ENCODE measurements at places on chromosomes 3 and 15. TPM values are rescaled to one million over a fixed set of nuclear protein-coding genes. Genes with fewer than 3 reads are reported as not detected.

GASK1A gene
- not detected for total RNA-seq

GRCh38 chr3:123093696-123094095, 26.9 kb downstream of the PDIA5 start:
- no peak for DNase-seq
- H3K36me3 ChIP-seq, result peaks cover 32% of the 10 kb centered on the region
- H3K4me3 ChIP-seq, result no peak overlapping the region
- H3K27ac ChIP-seq, result no peak overlapping the region

DNA sequence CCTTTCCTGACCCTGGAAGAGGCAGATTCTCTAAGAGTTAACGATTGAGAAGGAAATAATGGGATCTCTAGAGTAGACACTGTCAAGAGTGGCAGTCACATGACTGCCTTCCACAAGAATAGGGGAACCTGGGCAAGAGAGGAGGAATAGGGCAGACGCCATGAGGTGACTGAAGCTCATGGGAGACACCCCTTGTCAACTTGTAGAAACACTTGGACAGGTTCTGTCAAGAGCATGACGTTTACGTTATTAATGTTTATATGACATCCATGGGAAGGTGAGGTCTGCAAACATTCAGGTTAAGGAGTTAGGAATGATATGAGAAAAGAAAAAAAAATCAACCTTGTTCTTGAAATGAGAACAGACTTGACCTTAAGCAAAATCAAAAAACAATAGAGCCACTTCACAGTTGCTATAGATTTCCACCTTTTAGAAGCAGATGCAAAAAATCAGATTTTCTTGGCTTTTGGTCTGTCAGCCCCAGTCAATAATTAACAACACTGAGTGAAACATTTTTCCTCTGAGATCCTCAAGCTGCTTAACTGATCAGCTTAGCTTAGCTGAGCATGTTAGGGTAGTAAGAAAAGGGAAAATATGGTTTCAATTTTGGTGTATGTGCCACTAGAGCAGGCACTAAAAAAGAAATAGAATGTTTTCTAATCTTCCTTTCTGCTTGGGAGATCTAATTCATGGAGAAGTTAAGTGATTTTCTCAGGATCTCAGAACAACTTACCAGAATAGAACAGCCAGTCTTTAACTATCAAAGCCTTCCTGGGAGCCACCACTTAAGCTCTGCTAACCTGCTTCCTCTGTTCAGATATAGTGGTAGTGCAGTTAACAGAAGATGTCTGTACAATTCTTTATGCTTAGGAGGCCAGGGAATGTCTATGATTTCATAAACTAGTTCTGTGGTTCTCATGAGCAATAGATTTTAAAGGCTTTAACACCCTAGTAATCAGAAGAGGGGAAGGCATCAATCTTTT, 116.9 kb downstream of the B3GALNT1 start:
- no peaks in the 10 kb centered on the region for H3K4me1 ChIP-seq
- no peak overlapping the region for H3K4me3 ChIP-seq
- no peaks in the 10 kb centered on the region for H3K27me3 ChIP-seq
- DNase-seq, result no peak

AGTR1 gene
- not detected for total RNA-seq

DNA sequence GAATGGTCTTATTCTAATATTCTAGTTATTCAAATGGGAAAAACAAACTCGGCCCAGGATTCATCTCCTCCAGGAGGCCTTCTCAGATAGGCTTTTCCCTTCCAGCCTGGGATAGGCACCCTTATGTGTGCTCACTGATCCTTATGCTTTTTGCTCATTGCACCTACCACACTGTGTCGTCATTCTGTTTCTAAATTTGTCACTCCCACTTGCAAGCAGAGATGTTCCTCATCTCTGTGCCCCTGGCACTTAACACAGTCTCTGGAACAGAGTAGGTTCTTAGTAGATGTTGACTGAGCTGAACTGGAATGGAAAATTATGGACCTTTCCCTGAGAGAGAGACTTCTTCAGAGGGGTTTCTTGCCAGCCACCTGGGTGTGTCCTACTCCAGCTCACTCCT, 18.7 kb upstream of the SPG11 start:
- H3K36me3 ChIP-seq, result peaks cover 10% of the 10 kb centered on the region
- H3K4me3 ChIP-seq, result peak overlapping the region; percentile 37
- H3K27me3 ChIP-seq, result no peaks in the 10 kb centered on the region
- no peak for DNase-seq

SCN5A gene
- 0.31 TPM for total RNA-seq

GRCh38 chr3:186457236-186457635, 86.9 kb downstream of the CRYGS start:
- DNase-seq, result no peak
- H3K4me3 ChIP-seq, result no peak overlapping the region
- no peaks in the 10 kb centered on the region for H3K4me1 ChIP-seq
- H3K27me3 ChIP-seq, result no peaks in the 10 kb centered on the region

GRK7 gene
- total RNA-seq, result not detected

SETMAR gene
- 12.6 TPM for total RNA-seq

DNA sequence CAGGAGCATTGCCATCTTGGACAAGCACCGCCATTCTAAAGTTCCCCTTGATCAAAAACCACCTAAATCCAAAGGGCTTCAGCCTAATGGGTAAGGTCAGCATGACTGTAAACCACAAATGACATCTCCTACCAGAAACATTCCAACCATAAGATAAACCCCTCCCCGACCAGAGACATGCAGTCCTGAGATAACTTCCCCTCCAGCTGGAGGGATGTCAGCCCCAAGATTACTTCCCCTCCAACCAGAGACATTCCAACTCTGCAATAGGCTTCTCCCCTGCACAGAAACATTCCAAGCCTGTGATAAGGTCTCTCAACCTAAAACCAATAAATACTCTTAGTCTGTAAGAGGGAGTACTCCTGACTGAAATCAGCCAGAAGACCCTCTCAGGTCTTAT, 62.7 kb upstream of the DNAJC19 start:
- H3K27ac ChIP-seq, result no peak overlapping the region
- no peaks in the 10 kb centered on the region for H3K4me1 ChIP-seq
- H3K27me3 ChIP-seq, result peaks cover 3% of the 10 kb centered on the region

- no peaks in the 10 kb centered on the region for H3K4me1 ChIP-seq
- no peak overlapping the region for H3K27ac ChIP-seq
- DNase-seq, result no peak
- H3K36me3 ChIP-seq, result no peaks in the 10 kb centered on the region
- H3K4me3 ChIP-seq, result no peak overlapping the region
- H3K27me3 ChIP-seq, result no peaks in the 10 kb centered on the region
Measured at GRCh38 chr3:186719945-186720739, 3.0 kb downstream of the KNG1 start.

- no peaks in the 10 kb centered on the region for H3K4me1 ChIP-seq
- H3K4me3 ChIP-seq, result no peak overlapping the region
- no peaks in the 10 kb centered on the region for H3K36me3 ChIP-seq
- no peak for DNase-seq
Measured at GRCh38 chr3:67863869-67864268, 209.5 kb upstream of the SUCLG2 start.

DNA sequence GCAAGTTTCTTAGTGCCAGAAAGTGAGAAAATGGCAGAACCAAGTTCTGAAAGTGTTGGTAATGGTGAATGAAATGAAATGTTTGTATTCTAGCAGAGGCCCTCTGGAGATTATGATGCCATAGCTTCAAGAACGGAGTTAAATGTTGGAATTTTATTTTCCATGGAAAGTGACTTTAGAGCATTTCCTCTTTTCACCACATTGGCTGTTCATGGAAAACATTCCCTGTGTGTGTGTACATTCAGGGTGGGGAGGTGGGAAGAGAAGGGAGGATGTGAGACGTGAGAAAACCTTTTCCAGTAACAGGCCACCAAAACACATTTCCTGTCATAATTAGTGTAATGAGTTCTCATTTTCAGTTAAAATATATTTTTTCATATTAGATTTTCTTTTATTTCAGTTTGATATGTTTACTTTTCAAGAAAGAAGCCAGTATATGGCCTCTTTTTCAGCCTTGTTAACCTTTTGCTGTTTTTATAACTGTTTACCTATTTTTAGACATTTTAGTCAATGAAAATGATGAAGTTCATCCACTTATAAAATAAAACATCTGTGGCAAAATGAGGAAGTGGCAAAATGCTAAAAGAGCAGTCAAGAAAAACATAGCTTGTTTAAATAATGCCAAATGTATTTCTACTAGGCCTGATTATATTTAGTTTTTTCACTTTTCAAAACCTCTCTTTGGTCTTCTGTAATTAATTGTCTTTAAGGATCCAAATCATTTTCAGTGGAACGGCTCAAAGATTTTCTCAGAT, 21.6 kb downstream of the SAMMSON start:
- H3K36me3 ChIP-seq, result no peaks in the 10 kb centered on the region
- no peaks in the 10 kb centered on the region for H3K4me1 ChIP-seq
- no peak for DNase-seq
- H3K27ac ChIP-seq, result no peak overlapping the region
- peaks cover 2% of the 10 kb centered on the region for H3K27me3 ChIP-seq
- no peak overlapping the region for H3K4me3 ChIP-seq

RASGRF1 gene
- total RNA-seq, result not detected

EPB42 gene
- not detected for total RNA-seq

DNA sequence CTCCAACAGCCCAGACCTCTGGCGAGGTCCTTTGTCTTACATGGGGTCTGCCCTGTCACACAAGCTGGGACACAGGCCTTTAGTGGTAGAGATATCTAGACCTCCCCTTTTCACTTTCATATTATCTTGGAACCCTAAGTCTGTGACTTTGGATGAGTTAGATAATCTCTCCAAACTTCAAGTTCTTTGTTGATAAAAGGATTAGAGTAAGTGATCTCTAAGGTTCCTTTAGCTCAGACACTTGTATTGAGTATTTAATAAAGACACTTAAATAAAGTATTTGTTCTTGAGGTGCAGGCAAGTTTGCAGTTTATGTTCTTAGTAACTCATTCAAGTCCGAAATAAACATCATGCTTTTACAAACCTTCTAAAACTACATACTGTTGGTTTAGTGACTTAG, 459.6 kb downstream of the SHQ1 start:
- DNase-seq, result no peak
- peaks cover 64% of the 10 kb centered on the region for H3K4me1 ChIP-seq
- no peak overlapping the region for H3K4me3 ChIP-seq
- H3K27me3 ChIP-seq, result no peaks in the 10 kb centered on the region
- H3K36me3 ChIP-seq, result peaks cover 2% of the 10 kb centered on the region
- H3K27ac ChIP-seq, result no peak overlapping the region

SH3GL3 gene
- total RNA-seq, result not detected

DNA sequence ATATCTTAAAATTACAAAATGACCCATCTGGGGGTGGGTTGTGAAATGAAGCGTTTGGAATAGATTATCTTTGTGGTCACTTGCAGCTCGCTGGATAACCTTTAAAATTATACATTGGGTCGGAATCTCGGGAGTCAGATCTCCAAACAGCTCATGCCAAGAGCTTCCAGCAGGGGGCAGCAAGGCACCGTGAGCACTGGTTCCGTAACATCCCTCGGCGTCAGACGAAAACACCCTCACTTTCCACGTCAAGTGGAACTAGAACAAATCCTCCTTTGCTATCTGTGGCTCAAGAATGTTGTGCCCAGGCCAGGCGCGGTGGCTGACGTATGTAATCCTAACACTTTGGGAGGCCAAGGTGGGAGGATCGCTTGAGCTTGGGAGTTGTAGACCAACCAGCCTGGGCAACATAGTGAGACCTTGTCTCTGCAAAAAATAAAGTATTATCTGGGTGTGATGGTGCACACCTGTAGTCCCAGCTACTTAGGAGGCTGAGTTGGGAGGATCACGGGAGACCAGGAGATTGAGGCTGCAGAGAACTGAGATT, 31.1 kb downstream of the UMPS start:
- peak; percentile 87 for DNase-seq
- peak overlapping the region; percentile 44 for H3K4me3 ChIP-seq
- H3K27me3 ChIP-seq, result no peaks in the 10 kb centered on the region
- no peak overlapping the region for H3K27ac ChIP-seq

DNA sequence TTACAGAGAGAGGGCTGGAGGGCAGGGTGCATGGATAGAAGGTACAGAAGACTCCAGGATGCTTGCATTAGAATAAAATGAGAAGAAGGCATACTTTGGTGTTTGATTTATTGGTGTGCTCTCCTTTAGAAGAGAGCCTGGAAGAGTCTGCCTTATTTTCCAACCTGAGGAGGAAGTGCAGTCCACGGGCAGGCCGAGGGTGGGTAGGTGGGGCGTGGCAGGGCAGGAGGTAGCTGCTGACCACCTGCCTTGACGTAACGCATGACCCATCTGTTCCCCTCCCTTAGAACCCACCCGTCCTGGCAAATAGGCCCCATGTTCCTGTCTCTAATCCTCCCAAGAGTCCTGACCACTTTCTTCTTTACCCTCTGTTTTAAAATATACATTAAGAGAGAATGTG, 222.3 kb upstream of the LYSMD4 start:
- no peak for DNase-seq
- H3K4me3 ChIP-seq, result no peak overlapping the region
- H3K4me1 ChIP-seq, result peaks cover 14% of the 10 kb centered on the region
- peaks cover 2% of the 10 kb centered on the region for H3K27me3 ChIP-seq
- H3K27ac ChIP-seq, result no peak overlapping the region

CPNE9 gene
- total RNA-seq, result not detected

CA12 gene
- not detected for total RNA-seq

SAMMSON gene
- total RNA-seq, result not detected

GRCh38 chr3:193333229-193333628, 45.3 kb downstream of the ATP13A5 start:
- no peaks in the 10 kb centered on the region for H3K36me3 ChIP-seq
- peaks cover 5% of the 10 kb centered on the region for H3K27me3 ChIP-seq
- no peak overlapping the region for H3K27ac ChIP-seq

GRCh38 chr3:151206201-151206600, 3.2 kb upstream of the GPR171 start:
- H3K4me1 ChIP-seq, result peaks cover 74% of the 10 kb centered on the region
- H3K27ac ChIP-seq, result peak overlapping the region; percentile 98

GPR160 gene
- 10.3 TPM for total RNA-seq

TCTA gene
- total RNA-seq, result 9.4 TPM

CILP gene
- not detected for total RNA-seq

- no peaks in the 10 kb centered on the region for H3K4me1 ChIP-seq
- no peak for DNase-seq
- no peaks in the 10 kb centered on the region for H3K36me3 ChIP-seq
- no peak overlapping the region for H3K27ac ChIP-seq
- no peak overlapping the region for H3K4me3 ChIP-seq
- no peaks in the 10 kb centered on the region for H3K27me3 ChIP-seq
Measured at GRCh38 chr3:49666592-49666991, 7.6 kb upstream of the APEH start.

FAM107A gene
- not detected for total RNA-seq

CTXN2 gene
- total RNA-seq, result not detected

DNA sequence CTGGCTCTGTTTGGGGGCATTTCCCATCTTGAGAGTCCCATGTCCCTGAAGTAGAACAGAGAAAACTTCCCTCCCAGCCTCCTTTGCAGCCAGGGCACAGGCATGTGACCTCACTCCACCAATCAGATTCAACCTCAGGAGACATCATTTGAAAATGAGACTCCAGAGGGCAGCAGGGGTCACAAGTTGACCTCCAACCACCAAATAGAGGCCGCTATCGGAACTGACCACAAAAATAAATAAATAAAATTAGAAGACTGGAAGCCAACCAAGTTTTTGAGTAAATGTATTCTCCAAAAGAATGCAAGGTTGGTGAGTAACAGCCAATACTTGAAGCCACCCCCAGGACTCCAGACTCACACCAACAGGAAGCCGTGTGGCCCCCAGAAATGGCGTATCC, 106.5 kb downstream of the CHSY1 start:
- H3K27ac ChIP-seq, result no peak overlapping the region
- H3K4me1 ChIP-seq, result no peaks in the 10 kb centered on the region
- no peak overlapping the region for H3K4me3 ChIP-seq
- no peak for DNase-seq

- H3K27ac ChIP-seq, result no peak overlapping the region
- no peaks in the 10 kb centered on the region for H3K4me1 ChIP-seq
- H3K4me3 ChIP-seq, result no peak overlapping the region
- DNase-seq, result no peak
- H3K36me3 ChIP-seq, result no peaks in the 10 kb centered on the region
Measured at GRCh38 chr3:64575211-64575844, 112.5 kb downstream of the ADAMTS9 start.
